ENCODE measurements at places on chromosomes 12 and 14. TPM values are rescaled to one million over a fixed set of nuclear protein-coding genes. Genes with fewer than 3 reads are reported as not detected.

- peak; percentile 93 for DNase-seq
Observed at GRCh38 chr12:71662849-71663560, 643 bp downstream of the ZFC3H1 start.

DNA sequence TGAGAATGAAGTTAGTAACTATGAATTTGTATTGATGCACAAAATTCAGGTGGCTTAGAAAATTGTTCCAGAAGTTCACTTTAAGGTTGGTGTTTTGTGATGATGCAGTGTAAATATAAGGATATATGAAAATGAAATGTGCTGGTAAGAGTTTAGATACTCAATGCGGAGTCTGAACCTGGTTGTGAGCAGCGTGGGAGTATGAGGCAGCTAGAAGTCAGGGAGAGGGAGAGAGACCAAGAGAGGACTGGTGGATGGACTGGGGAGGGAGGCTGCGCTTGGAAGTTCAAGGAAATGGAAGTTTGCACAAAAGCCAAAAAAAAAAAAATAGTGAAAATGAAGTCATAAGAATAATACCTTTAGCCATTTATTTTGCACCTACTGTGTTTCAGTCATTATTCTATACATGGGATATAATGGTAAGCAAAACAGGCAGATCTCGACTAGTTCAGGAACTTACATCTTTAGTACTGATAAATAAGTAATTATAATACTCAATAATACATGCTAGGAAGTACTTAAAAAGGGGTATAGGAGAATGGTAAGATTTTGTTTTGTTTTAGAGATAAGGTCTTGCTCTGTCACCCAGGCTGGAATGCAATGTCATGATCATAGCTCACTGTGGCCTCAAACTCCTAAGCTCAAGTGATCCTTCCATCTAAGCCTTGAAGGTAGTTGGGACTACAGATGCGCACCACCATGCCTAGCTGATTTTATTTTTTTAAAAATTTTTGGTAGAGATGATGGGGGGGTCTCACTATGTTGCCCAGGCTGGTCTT is 10.0 kb upstream of the RAB21 start:
- no peak for DNase-seq

DNA sequence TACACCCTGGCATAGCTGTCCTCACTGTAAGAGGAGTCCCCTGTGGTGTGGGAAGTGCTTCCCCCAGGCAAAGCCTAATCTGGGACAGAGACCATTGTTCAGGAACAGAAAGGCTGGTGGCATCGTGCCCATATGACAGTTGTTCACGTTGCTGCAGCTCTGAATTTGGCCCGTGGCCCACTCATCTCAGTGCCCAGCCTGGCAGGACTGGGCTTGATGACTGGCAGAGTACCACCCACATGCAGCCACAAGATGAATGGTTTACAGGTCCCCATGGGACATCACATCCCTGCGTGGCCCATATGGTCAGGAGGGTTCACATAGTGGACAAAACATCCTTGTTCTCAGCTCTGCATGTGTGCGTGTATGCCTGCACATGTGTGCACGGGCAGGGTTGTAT is 17.5 kb downstream of the IQSEC3 start:
- peak; percentile 80 for DNase-seq

GRCh38 chr12:9951026-9951675 is 19.0 kb upstream of the CLEC2A start:
- DNase-seq: no peak

- no peak for DNase-seq
Observed at GRCh38 chr14:59483363-59483762, 845 bp downstream of the L3HYPDH start.

GRCh38 chr12:18139989-18140596 is 50.1 kb upstream of the RERGL start:
- no peak for DNase-seq

GRCh38 chr14:71371711-71372396 is 464.6 kb downstream of the PCNX1 start:
- DNase-seq: no peak

- DNase-seq: no peak
Observed at GRCh38 chr14:69876848-69877306, 2.3 kb upstream of the SMOC1 start.

DNA sequence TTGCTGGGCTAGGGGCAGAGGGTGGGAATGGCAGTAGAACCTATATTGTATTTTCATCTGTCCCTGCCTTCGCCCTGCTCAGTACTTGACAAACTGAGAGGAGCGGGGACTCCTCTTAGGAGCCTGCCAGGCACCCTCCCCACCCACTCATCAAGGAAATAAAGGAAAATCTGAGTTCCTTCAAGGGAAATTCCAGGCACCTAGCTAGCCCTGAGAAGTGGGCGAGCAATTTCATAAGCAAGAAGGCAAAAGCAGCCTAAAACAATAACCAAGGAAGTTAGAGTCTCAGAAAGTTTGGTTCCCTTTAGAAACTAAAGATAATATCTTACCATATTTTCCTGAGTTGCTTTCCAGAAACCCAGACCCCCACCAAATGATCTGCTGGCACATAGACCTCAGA is 10.6 kb upstream of the PLEKHD1 start:
- no peak for DNase-seq

GRCh38 chr12:47134005-47134404 is 54.2 kb upstream of the AMIGO2 start:
- DNase-seq: no peak

GRCh38 chr14:104143521-104144452 is 5.4 kb downstream of the KIF26A start:
- DNase-seq: no peak

GRCh38 chr14:20998139-20998538 is 954 bp upstream of the SLC39A2 start:
- DNase-seq: no peak

GRCh38 chr12:69173368-69173767 is 66.0 kb upstream of the CPSF6 start:
- DNase-seq: no peak

DNA sequence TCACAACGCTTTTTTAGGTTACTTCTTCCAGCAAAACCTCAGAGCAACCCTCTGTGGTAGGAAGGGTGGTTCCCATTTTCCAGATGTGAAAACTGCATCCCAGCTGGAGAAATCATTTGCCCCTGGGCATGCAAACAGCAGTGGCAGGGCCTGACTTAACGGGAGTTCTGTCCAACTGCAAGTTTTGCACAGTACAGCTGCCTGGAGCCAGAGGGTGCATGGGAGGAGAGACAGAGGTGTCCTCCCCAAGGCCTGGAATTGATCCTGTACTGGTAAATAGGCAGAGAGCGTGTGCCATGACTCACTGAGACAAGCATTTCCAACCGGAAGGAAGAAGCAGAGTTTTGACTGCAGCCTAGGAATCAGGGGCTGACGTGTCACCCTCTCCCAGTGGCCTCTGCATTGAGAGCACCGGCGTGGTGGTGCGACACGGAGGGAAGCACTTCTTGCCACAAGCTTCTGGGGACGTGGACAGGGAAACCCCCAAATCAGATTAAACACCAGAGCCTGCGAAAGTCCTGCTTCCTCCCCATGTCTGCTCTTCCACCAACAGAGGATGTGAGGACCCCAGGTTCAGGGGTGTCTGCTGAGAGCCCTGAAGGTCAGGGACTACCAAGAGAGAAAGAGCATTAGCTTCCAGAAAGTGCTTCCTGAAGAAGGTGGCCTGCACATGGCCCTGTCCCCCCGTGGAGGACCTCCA is 19.0 kb upstream of the SERPINA4 start:
- peak; percentile 81 for DNase-seq

DNA sequence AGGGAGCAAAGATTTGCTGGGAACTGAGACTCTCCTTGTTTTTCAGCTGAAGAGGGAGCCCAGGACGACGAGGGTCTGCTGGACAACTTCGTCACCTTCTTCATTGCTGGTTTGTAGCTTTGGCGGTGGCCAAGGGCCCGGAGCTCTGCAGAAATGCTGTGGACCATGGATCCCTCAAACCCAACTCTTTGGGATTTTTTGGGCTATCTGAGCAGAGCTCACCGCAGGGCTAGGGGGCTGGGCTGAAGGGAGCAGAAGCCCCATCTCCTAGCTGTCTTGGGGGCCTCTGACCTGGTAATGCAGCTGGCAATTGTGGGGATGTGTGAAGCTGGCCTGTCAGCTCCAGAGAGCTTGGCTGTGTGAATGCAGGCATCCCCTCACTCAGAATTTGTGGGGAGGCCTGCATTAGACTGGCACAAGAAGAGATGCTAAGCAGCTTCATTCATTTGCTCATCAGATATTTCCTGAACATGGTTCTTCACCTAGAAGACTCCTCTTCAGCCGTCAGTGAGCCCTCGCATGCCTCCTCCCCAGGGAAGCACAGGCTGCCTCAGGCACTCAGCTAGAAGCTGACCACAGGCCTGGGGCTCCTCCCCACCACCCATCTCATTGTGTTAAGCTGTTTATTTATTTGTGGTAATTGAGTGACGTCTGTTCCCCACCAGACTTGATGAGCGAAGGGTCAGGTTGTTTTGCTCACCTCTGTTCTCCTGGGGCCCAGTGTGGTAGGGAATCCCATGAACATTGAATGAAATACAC is 32.2 kb downstream of the CYP46A1 start:
- peak; percentile 9 for DNase-seq

DNA sequence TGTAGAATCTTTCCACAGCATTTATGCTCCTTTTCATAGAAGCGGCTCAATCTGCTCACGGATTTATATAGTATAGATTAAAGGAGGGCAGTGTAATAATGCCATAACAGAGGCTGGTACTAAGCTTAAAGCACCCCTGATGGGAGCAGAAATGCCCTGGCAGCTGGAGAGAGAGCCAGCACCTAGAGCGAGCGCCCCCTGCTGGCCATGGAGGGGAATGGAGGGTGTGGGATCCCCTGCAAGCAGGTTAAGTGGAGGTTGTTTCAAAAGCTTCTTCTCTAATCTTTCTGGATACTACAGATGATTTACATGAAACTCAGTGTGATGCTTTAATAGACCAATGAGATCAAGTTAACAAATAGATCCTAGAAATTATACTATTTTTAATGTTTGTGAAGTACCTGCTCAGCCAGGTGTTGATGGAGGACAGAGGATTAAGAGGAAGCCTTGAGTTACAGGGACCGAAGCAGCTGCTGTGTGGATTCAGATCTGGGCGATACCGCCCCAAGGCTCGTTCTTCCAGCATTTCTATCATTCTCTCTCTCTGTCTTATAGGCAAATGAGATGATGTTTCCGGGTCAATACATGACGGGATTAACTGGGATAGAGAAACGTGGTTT is 1519.3 kb upstream of the TMEM132C start:
- no peak for DNase-seq

DNA sequence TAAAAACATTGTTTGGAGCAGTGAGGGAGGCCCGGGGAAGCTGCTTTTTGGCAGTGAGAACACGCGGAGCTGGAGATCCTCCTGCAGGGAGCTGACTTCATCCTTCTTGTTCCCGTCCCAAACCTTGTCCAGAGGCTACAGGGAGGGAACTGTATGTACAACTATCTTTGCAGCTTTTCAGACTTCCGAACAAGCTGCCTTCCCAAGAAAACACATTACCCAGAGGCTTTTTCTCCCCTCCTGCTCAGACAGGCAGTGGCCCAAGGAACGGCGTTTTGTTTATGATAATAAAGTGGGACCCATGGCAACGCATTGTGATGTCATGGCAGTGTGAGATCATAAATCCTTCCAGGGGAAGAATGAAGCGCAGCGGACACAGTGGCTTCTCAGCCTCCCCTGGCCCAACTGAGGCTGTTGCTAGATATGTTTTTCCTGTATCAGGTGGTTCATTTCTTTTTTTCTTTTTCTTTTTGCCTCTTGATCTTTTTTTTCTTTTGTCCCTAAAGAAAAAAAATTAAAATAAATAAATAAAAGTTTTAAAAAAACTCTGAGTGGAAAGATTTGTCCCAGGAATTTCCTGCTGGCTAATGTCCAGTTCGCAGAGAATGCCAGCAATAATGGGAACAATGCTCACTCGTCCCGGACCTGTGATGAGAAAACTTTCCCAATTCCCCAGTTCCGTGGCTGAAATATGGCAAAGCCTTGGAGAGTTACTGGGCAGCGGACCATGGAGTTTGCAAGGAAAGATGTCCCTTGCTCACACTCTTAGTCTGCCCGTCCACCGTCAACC is 103.4 kb upstream of the MAP1LC3B2 start:
- DNase-seq: peak; percentile 87

GRCh38 chr14:44162197-44162596 is 344.9 kb downstream of the FSCB start:
- no peak for DNase-seq

DNA sequence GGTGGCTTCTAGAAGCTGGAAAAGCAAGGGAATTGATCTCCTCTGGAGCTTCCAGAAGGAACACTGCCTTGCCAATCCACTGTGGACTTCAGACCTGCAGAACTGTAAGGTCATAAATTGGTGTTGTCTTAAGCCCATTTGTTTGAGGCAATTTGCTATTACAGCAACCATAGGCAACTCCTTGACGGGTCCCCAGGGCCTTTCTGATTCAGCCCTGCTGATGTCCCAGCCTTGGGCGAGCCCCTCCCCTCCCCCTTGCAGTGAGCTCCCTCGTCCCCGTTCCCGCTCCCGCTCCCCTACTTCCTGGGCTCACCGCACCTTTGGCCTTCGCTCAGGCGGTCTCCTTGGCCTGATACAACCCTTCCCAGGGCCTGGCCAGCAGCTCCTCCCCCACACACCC is 18.9 kb upstream of the DIO3 start:
- no peak for DNase-seq

GRCh38 chr12:108511633-108512540 is 3.2 kb upstream of the FICD start:
- DNase-seq: peak; percentile 64

DNA sequence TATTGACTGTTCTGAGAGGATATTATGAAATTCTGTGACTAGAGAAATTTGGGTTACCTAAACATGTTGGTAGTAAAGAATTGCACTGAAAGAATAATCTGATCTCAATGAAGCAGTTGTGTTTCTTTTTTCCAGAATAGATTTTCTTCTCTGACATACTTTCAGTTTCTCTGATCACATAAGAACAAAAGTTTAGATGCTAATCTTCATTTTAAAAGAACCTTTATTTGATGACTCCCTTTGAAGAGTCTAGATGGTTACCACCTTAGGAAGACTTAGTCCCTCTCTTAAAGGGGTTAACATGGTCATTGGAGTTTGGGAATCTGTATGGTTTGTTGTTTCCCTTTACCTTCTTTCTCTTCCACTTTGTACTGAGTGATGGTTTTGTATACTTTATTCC is 58.6 kb downstream of the MON2 start:
- no peak for DNase-seq

GRCh38 chr12:47820631-47821345 is 1.1 kb upstream of the HDAC7 start:
- DNase-seq: peak; percentile 97

- no peak for DNase-seq
Observed at GRCh38 chr12:49503674-49504180, 35.1 kb upstream of the KCNH3 start.

GRCh38 chr12:27285403-27285802 is 41.3 kb downstream of the STK38L start:
- DNase-seq: no peak

- DNase-seq: peak; percentile 90
Observed at GRCh38 chr12:7935590-7936581, at the start of gene SLC2A3. SLC2A3 (minus strand) TSS chr12:7936187; CDS start chr12:7936034, 153 bp downstream.

Gene HOXC11
- total RNA-seq: 5.1 TPM

Gene OR6C2
- total RNA-seq: not detected

Gene TMEM132C
- total RNA-seq: 2.7 TPM

Gene GTF2A1
- 39.7 TPM for total RNA-seq

Gene GALNT8
- total RNA-seq: 0.39 TPM

Gene FAR2
- total RNA-seq: 10.8 TPM

Gene PIGH
- 30.4 TPM for total RNA-seq

Gene SPPL3
- 54.0 TPM for total RNA-seq

Gene CLEC1A
- total RNA-seq: 1.0 TPM

Gene SIX4
- 0.75 TPM for total RNA-seq

Gene RNASE3
- total RNA-seq: not detected

Gene SOAT2
- total RNA-seq: 0.26 TPM

Measured in lower leg skin (tissue), 4 donors.